Stimulated activated CD8-positive, alpha-beta memory T cell treated with anti-CD3 and anti-CD28 coated beads, Interleukin-15, amount 100 ng/mL, for 1 hour (primary cell): ENCODE measurements at places on chromosomes 6 and 20.

- no peak for DNase-seq
Measured at GRCh38 chr6:53717566-53717965, 52.0 kb upstream of the KLHL31 start.

GRCh38 chr6:136889271-136890193 is 32.6 kb upstream of the SLC35D3 start:
- no peak for DNase-seq

GRCh38 chr6:136716917-136717715 is 75.2 kb downstream of the MAP3K5 start:
- DNase-seq, result no peak

DNA sequence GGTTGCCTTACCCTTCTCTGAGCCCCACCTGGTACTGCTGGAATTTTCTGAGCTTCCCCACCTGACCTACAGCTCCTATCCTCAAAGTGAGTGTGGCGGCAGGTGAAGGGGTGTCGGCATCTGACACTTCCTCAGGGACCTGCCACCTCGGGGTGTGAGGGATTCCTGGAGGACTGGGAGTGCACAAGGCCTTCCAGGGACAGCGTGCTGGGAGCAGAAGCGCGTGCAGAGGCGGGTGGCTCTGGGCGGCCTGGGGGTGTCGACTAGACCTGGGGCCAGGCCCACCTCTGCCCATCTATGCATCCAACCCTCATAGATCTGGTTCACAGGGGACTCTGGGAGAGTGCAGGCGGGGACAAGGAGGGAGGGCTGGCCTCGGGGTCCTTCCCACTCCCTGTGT is 7.8 kb downstream of the DLGAP4 start:
- DNase-seq, result no peak

DNA sequence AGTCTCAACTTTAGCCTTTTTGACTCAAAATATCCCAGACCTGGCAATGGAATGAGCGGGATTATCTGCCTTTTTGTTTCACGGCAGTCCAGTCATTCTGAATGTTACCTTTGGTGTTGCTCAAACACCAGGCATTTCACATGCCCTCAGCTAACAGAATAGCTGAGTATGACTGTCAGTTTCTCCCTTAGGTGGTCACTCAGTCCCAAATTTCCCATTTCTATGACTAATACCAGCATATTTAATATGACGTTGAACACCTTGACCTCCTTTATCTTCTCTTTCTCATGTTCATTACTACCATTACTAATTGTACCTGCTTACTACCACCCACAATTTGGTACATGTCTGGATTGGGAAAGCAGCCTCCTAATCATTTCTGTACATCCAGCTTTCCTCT is 65.2 kb downstream of the EDN1 start:
- no peak for DNase-seq

DNA sequence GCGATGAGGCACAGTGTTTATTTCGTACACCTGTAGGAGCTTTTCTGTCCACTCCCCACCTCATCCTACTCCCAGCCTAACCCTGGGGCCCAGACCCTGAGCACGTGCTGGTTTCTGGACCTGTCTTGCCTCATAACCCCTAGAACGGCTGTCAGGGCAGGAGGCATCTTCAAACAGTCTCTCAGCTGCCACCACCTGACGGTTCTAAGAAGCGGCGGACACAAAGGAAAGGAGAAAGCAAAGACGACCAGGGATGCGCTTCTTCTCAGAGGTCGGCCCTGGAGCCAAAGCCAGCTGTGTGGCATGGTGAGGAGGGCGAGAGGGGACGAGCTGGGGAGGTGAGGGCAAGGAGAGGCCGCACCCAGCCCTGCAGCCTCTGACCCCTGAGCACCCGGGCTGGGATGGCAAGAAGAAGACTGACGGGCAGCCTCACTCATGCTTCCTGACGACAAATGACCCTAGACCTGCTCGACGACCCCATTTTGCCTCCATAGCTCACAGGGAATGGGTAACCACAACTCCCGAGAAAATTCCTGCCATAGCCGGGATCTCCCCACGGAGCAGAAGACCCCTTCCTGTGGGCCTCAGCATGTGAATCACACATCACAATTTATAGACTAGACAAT is 62.1 kb downstream of the WDR27 start:
- no peak for DNase-seq

GRCh38 chr20:56215115-56215514 is 33.4 kb upstream of the MC3R start:
- no peak for DNase-seq

DNA sequence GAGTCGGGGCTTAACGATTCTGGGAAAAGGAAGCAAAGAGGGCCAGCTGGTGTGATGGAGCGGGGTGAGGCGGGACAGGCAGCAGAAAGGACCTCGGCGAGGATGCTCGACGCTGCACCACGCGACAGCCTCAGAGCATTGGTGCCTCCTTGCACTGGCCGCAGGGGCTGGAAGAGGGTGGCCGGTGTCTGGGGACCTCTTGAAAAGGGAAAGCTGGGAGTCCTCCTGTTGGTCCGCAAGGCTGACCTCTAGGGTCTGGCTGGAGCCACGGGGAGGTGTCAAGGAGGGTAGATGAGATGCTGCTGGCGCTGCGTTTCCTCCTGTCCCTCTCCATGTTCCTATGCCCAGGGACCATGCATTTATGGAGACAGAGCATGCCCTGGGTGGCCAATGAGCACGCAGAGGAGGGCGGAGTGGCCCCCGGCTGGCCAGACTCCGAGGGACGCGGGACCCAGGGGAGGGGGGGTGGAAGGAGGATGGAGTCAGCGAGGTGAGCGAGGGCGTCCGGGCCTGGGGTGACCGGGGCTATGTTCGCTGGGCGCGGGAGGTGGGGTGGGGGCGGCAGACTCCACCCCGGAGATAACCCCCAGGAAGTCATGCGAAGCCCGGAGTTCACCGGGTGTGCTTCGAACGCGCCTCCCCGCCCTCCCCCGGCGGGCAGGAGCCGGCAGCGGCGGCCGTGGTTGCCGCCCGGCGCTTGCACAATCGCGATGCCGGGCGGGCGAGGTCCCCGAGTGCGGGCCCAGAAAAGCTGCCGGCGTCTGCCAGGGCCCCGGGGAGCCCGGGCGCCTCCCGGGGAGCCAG is at the start of gene CYP24A1:
CYP24A1 (minus strand) TSS at position 334 of the 804 bp plus-strand sequence. CDS start 407 bp downstream, outside the sequence.
- DNase-seq, result no peak

GRCh38 chr20:45041464-45042337 is 59.2 kb downstream of the KCNS1 start:
- no peak for DNase-seq
